Right renal pelvis (tissue), 4 donors: ENCODE measurements at places on chromosomes 3 and 15. TPM values are rescaled to one million over a fixed set of nuclear protein-coding genes. Genes with fewer than 3 reads are reported as not detected.

- DNase-seq, result no peak
Measured at GRCh38 chr3:5580826-5581225, 393.3 kb downstream of the EDEM1 start.

DNA sequence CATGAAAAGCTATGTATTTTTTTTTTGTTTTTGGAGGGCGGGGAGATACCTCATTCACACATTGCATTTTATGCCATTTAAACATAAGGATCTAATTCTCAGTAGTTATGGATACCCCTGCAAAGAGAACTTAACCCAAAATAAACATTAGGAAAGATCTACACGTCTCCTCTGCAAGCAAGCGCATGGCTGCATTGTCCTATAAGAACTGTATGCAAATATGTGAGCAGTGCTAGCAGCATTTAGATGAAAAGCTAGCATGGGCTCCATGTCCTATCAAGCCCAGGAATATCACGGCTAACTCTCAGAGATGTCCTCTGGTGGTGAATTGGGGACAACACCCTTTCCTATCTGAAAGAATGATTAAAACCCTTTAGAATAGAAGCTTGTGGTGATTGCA, 292.8 kb downstream of the MEX3B start:
- no peak for DNase-seq

Gene BUB1B
- 27.1 TPM for polyA plus RNA-seq

Gene FRMD5
- polyA plus RNA-seq, result 0.91 TPM

Gene ZNF660
- 8.2 TPM for polyA plus RNA-seq
